ENCODE measurements at places on chromosomes 3 and 15.

DNA sequence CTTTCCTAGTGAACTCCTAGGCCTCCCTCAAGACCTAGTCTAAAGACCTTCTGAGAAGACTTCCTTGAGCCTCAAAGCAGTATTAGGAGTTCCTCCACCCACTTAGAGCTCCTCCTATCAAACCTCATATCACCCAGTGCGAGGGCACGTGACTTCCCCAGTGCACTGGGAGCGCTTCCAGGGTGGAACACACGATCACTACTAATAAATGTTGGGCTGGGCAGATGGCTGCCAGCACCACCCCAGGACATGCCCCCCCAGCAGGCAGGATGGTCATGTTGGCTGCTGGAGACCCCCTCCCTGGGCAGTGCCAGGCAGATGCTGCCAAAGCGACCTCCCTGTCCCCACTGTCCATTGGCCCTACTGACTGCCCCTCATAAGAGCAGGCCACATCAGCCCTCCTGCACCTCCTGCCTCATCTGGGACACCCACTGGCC is 8.5 kb upstream of the PLXND1 start:
- DNase-seq: no peak

DNA sequence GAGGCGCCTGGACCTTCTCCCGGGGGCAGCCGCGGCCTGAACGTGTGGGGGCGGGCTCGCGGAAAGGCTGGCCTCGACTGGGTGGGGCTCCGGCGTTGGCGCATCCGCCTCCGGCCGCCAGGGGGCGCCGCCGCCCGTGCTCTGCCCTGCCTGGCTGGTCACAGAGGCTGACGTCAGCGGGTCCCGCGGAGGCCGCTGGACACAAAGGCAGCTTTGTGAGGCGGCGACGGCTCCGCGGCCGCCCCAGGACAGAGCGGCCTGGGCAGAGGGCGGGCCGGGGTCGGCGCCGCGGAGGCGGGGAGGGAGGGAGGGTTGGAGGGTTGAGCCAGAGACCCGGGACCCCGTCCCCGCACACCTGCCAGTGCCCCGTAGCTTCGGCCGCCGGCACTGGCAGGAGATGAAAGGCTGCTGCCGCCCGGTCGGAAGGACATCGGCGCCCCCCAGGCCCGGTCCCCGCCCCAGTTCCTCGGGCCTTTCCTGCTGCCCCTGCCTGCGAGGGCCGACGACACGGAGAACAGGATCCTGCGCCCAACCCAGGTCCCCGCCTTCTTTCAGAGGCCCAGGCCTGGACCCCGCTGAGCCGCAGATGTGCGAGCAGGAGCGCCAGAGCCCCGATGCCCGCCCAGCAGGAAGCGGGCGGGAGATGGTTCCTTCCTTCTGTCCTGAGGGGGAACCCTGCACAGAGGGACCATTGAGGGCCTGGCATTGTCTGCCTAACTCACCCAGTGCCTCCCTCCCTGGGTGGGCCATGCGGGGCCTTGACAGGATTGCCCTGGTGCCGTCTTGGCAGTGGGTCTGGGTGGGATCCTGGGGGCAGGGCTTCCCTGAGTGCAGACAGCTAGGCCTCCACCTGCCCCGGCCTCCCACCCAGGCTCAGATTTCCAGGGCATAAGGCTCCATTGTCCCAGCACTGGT is 8.7 kb upstream of the SEMA3B start:
- DNase-seq: peak; percentile 83

- DNase-seq: no peak
Measured at GRCh38 chr3:59540696-59541095, 490.9 kb upstream of the CFAP20DC start.

- DNase-seq: no peak
Measured at GRCh38 chr3:89506462-89507103, 399.2 kb downstream of the EPHA3 start.

- DNase-seq: no peak
Measured at GRCh38 chr3:81477740-81478139, 283.7 kb downstream of the GBE1 start.

- DNase-seq: no peak
Measured at GRCh38 chr3:77462951-77463350, 423.1 kb downstream of the ROBO2 start.

- DNase-seq: no peak
Measured at GRCh38 chr3:12687948-12688347, 24.0 kb upstream of the RAF1 start.

GRCh38 chr3:178518660-178519396 is 17.4 kb upstream of the KCNMB2 start:
- DNase-seq: no peak

GRCh38 chr3:14237457-14237856 is 58.8 kb downstream of the LSM3 start:
- no peak for DNase-seq

DNA sequence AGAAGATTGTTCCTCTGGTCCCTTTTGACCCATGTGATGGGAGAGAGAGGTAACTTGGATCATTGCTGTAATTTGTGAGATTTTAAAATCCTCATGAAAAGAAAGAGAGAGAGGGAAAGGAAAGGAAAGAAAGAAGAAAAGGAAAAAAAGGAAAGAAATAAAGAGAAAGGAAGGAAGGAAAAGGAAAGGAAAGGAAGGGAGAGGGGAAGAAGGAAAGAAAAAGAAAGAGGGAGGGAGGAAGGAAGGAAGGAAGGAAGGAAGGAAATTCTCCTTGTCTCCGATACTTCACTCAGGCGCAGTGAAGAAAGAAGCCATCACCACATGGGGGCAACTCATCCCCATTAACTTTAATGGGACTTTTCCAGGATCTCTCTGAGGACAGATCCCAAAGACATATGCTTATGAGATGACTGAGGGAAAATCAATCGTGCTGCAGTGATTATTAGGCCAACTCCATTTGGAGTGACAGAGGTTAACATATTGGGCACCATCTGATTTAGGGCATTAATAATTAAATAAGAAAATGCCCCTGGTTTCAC is 123.0 kb downstream of the MEGF11 start:
- DNase-seq: no peak

DNA sequence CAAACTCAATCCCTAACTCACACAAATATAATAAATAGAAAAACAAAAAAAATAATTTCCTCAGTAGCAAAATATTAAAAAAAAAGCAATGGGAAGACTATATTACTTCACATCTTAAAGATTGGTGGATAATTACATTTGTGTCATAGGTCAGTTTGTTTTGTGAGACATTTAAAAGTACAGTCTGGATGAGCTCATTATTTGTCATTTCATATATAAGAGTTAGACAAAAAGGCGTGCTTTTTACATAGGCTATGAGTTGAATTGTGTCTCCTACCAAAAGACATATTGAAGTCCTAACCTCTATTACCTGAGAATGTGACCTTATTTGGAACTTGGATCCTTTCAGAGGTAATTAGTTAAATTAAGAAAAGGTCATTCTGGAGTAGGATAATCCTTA is 710.1 kb upstream of the CBLB start:
- no peak for DNase-seq

DNA sequence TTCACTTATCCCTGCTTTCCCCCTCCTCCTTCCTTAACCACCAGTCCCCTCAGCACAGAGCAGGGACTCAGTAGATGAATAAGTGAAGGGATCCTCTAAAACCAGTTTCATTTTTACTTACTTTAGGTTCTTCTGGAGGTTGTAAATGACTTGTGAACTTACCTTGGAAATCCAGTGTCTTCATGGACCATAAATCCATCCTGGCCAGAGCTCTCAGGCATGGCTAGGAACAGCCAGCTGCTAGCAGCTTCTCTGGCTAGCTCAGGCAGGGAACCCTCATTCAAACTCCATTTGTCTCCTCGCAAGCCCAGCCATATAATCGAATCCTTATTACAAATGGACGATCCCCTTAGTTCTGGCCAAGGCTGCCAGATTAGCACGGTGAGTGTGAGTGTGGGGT is 78.5 kb downstream of the LRTM1 start:
- no peak for DNase-seq

GRCh38 chr15:29888646-29889045 is 66.4 kb upstream of the TJP1 start:
- DNase-seq: no peak

- no peak for DNase-seq
Measured at GRCh38 chr3:129622933-129623332, 16.5 kb upstream of the PLXND1 start.

DNA sequence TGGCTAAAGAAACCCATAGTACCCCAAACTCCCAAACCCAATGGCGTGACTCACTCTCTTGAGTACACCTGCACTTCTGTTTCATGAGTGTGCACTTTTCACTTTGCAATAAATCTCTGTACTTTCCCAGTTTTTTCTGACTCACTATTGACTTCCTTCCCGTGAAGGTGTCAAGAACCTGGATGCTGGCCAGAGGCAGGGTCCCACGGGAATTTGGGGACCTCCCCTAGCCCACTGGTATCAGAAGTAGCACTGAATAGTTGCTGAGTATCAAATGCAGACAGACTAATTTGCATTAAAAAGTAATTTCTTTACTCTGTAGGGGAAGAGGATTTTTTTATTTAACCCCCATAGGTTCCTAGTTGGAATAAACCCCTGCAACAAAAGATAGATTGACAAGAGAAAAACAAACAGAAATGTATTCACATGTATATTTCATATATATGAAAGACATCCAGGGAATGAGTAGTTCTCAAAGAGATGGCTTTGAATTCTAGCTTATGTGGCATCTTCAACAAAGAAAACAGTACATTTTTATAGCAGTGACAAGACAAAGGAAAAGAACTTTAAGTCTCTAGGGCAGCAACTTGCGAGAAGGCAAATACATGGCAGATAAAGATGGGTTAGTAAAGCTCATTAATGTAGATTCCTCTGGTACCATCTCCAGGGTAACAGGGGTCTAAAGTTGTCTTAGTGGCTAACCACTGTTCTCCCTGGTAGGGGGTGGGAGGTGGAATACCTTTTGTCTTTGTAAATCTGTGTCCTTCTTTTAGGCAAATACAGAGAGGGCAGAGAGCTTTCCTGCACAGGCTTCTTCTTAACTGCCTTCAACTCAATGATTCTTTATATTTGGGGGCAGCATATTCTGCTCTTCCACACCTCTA is 385.5 kb upstream of the PDZRN3 start:
- no peak for DNase-seq

GRCh38 chr3:22922317-22922716 is 280.8 kb upstream of the UBE2E2 start:
- no peak for DNase-seq

DNA sequence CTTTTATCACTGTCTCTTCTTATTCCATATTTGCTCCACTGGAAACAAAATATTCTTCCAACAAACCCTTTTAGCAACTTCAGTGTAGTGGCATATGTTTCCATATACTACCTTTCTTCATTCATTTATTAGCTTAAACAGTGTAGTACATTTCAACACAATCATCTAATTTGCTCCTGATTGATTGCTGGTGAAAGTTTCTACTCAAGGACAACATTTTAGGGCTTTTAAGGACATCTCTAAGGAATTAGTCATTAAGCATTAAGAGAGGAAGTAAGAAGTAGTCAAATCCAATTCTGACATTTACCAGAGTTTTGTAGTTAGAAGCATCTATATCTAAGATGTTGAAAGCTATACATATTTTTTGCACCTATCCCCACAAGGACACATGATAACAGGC is 55.8 kb downstream of the RSRC1 start:
- DNase-seq: no peak

DNA sequence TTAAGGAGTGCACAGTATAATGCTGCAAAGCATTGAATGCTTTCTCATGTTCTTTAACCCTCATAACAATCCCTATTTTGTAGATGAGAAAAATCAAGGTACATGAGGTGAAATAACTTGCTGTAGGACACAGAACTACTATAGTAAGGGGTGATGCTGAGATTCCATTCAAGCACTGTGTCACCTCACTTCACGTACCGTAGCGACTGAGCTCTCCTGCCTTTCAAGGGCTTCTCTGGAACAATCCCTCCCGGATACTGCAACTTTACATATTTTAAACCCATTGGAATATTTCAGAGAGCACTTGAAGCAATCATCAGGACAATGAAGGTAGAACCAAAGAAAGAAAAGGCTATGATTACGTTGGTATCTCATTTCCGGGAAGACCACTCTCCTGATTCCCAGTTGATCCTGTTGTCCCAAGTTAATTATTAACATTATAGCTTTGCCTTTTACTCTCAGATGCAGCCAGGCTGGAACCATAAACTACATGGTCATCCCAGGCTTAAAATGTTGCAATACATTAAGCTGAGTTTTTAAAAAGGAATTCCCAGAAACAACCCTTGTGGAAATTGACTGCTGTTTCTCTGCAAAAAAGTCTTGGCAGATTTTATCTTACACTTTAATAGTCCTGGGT is 252.2 kb upstream of the IGF1R start:
- no peak for DNase-seq

- DNase-seq: no peak
Measured at GRCh38 chr15:52440414-52440813, 88.3 kb downstream of the MYO5A start.

DNA sequence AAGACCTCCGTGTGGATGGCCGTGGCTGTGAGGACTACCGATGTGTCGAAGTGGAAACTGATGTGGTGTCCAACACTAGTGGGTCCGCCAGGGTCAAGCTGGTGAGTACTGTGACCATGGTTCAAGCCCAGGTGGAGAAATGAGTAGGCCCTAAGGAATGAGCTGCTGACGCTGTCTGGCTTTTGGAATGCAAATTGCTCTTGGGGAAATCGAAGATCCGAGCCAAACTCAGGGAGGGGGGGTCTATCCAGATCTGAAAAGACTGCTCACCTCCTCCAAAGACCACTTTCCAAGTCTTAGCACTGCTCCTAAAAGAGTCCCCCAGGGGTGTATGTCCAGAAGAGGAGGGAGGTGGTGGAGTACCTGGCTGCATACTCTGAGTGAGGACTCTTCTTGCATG is 13.1 kb downstream of the EXOSC7 start:
- DNase-seq: no peak

DNA sequence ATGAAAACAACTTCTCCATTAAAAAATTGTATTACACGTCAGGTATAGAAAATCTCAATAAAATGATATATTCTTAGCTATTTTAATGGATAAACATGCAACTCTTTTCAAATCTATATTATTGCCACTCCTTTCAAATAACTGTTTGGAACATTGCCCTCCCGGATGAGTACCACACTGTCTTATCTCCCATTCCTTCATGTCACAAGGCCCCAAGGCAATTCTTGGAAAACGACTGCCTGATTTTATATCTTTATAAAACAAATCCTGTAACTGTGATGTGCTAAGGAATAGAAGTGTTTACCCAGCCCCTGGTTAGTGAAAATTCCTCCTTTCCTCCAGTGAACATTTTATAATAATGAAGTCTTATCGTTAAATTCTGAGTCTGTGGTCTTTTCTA is 6.2 kb upstream of the ZNF619 start:
- no peak for DNase-seq

GRCh38 chr3:24224666-24225384 is 269.8 kb downstream of the THRB start:
- no peak for DNase-seq

DNA sequence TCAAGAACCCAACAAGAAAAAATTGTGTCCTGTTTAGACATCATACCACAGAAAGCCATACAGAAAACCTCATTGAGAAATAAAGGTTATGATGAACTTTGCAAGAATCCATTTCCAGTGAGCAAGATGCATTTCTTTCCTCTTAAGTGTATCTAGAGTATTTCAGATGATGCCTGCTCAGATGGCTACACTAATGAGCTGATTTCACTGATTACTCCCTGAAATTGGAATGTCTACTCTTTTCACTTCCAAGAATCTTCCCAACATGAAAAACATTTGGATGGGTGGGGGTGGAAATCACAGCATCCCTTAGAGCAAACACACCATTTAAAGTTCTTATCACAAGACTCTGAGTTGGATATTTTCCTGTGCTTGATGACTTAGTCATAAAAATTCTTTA is 41.4 kb upstream of the IL12A start:
- DNase-seq: no peak
